ENCODE measurements at places on chromosomes 2 and 18.

DNA sequence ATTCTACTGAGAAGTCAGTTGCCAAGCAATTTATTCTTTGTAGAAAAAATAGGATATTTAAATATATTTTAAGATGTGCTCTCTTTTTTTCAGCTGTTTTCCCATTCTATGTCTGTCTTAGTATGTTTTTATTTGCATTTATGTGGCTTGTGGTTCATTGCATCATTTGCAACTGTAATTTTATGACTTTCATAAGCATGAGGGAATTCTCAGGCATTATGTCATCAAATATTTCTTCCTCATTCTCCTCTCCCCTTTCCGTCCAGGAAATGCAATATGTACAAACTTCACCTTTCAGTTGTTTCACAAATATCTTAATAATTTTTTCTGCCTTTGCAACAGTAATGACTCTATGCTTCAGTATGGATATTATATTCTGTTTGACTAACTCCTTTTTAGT is 560.2 kb upstream of the LRATD1 start:
- no peak for DNase-seq

GRCh38 chr2:121473512-121473911 is 57.2 kb upstream of the RNU4ATAC start:
- no peak for DNase-seq

DNA sequence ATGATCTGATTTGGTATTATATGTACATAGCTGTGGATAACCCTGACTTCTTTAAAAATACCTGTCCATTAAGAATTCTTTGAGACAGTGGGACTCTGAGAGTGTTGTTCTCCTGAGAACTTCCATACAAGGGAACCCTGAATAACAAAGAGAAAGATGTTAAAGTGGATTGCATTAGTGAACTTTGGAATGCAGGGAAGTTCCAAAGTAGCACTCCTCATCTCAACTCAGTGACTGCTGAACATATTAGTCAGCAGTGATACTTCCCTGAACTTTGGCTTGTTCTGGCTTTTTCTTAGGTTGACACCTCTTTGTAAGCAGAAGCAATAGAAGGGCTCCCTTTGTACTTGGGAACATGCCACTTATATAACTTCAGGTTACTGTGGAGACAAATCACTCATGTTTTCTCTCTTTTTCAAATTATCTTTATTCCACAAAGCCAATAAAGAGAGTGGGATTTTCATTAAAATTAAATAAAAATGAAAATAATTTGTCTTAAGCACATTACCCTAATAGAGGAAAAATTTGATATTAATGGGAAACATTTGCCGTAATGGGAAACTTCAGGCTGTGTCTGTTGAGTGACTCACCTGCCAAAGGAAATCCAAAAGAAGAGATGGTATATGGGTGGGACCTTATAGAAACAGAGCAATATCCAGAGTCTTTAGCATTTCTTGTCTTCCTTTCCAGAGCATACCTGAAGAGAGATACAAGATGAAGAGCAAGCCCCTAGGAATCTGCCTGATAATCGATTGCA is 33.3 kb downstream of the CFLAR start:
- DNase-seq: no peak

GRCh38 chr2:30871440-30871839 is 64.2 kb upstream of the CAPN13 start:
- no peak for DNase-seq

GRCh38 chr2:140696449-140696848 is 1434.4 kb downstream of the LRP1B start:
- DNase-seq: no peak

- DNase-seq: no peak
These were observed 108.3 kb downstream of the SPP2 start for GRCh38 chr2:234158812-234159211.

DNA sequence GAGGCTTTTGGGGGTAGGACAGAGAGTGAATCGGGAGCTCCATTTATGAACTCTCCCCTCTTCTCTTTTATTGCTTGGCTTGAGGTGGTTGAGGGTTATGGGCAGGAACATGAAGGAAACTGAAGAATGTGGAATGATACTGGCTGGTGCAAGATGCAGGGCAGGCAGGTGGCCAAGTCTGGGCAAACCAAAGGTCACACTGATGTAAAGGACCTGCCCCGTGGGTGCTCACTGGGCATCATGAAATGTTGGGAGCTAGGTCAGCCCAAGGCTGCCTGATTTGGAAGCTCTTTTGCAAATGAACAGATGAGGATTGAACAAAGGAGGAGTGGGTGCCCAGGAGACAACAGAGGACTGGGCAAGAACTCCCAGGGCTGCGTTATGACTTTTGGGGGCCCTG is 328.9 kb downstream of the CLIP4 start:
- no peak for DNase-seq

GRCh38 chr2:216279031-216279430 is 93.3 kb downstream of the MARCHF4 start:
- no peak for DNase-seq

GRCh38 chr2:187877391-187877790 is 323.2 kb upstream of the TFPI start:
- DNase-seq: no peak

DNA sequence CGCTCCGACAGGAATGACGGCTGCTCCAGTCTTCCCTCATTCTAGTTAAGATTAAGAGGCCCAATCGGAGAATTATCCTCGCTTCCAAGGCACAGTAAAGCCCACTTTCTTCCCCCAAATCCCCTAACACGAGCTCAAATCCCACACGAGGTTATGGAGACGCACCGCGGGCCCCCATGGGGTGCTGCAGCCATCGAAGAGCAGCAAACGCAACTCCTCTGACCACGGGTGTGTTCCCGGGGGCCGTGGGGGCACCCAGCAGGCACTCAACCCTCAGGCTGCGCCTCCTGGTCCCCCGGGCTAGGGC is 446 bp downstream of the COPS9 start:
- DNase-seq: no peak

GRCh38 chr2:130875935-130876334 is 39.2 kb downstream of the ARHGEF4 start:
- no peak for DNase-seq

- DNase-seq: no peak
These were observed 48.6 kb downstream of the PTGR3 start for GRCh38 chr18:75160364-75160763.
